Activated naive CD8-positive, alpha-beta T cell treated with anti-CD3 and anti-CD28 coated beads, Interleukin-2, amount 10 ng/mL, durations not matched to agents 7 days and 5 days (primary cell): ENCODE measurements at places on chromosomes 6 and 20. TPM values are rescaled to one million over a fixed set of nuclear protein-coding genes. Genes with fewer than 3 reads are reported as not detected.

The MYL9 gene
- total RNA-seq: 0.61 TPM

The EPB41L1 gene
- total RNA-seq: not detected

The IL17A gene
- total RNA-seq: not detected

The GSTA3 gene
- total RNA-seq: not detected

The TXLNB gene
- total RNA-seq: 0.69 TPM

The VSX1 gene
- total RNA-seq: not detected

The UBD gene
- total RNA-seq: not detected

The SLC9A8 gene
- total RNA-seq: 18.8 TPM

The BIRC7 gene
- not detected for total RNA-seq

The TMEM170B gene
- total RNA-seq: 1.4 TPM

The PMEPA1 gene
- 4.9 TPM for total RNA-seq

The DLK2 gene
- 0.30 TPM for total RNA-seq

The POLR3F gene
- total RNA-seq: 8.5 TPM

The SLC17A2 gene
- not detected for total RNA-seq

The FRS3 gene
- total RNA-seq: 6.2 TPM

The LTB gene
- total RNA-seq: 426 TPM

The CMTR1 gene
- total RNA-seq: 83.9 TPM

The FAM217A gene
- not detected for total RNA-seq

The HELZ2 gene
- 118 TPM for total RNA-seq

The SIRPB2 gene
- total RNA-seq: not detected

The BANF2 gene
- not detected for total RNA-seq

The METTL24 gene
- total RNA-seq: 1.4 TPM

The BCAS4 gene
- 35.2 TPM for total RNA-seq

The DEFB124 gene
- total RNA-seq: not detected

The ATP6V1G2 gene
- 4.5 TPM for total RNA-seq

The NKX2-2 gene
- not detected for total RNA-seq

The ZNF165 gene
- 1.3 TPM for total RNA-seq

The NRSN1 gene
- total RNA-seq: not detected

The ALDH5A1 gene
- 6.6 TPM for total RNA-seq

The PTCRA gene
- not detected for total RNA-seq
